CD4-positive, alpha-beta T cell treated with Interleukin-15 for 4 hours (primary cell): ENCODE measurements at places on chromosomes 12 and 14.

DNA sequence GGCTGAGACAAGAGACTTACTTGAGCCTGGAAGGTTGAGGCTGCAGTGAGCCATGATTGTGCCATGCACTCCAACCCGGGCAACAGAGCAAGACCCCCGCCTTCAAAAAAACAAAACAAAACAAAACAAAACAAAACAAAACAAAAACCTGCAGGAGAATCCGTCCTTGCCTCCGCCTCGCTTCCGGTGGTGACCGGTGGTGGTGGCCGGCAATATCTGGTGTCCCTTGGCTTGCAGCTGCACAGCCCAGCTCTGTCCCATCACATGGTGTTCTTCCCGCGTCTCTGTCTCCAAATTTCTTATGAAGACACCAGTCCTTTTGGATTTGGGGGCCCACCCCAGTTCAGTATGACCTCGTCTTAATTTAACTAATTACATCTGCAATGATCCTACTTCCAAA lies 10.0 kb downstream of the SMIM41 start:
- DNase-seq, result no peak

DNA sequence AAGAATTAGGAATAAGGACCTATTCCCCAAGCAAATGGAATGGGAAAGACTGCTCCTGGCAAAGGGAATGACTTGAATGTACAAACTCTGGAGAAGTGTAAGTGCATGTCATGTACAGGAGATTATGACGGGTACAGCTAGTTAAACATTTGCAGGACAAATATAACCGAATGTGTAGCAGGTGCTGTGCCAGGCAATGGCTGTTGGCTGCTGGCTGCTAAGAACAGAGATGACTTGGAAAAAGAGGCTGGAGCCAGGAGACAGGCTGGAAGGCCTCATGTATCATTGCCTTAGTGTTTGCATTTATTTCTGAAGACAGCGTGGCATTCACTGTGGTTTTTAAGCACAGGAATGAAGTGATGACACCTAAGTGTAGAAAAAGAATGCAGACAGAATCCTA lies 136.8 kb downstream of the TTC8 start:
- DNase-seq, result no peak

DNA sequence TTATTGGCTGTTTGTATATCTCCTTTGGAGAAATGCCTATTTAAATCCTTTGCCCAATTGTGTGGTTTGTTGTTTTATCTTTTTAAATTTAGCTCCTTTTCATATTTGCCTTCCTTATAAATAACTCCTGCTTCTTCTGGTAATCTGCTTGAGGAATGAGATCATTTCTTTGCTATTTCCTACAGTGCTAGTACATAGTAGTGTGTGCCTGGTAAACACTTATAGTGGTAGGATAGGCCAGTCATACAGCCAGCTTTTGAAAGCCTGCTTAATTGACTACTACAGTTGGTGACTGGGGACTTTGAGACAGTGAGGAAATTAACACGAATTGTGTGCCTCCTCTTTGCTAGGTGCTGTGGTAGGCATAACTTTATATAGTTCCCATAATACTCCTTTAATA lies 68.7 kb downstream of the BORCS5 start:
- DNase-seq, result no peak

DNA sequence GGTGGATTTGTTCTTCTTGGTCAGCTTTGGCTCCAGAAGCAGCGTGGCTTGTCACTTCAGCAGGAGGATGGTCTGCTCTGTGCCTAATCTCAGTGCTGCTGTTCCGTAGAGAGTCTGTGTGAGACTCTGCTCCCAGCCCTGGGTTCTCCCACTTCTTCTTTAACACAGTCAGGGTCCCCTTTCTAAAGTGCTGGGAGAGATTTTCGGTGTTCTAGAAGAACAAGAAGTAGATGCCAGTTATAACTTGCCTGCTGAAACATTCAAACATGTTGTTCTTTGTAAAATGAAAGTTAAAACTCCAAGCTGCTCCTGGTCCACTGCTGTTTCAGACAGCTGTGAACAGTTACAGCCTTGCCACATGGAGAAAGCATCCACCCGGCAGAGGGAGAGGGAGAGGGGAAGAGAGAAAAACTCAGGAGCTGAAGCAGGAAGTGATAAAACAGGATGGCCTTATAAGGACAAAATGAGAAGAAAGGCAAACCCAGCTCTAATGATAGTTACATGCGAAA lies 55.2 kb upstream of the CERS5 start:
- peak; percentile 25 for DNase-seq

- DNase-seq, result no peak
Measured at GRCh38 chr14:54194501-54194900, 202.3 kb upstream of the CDKN3 start.

DNA sequence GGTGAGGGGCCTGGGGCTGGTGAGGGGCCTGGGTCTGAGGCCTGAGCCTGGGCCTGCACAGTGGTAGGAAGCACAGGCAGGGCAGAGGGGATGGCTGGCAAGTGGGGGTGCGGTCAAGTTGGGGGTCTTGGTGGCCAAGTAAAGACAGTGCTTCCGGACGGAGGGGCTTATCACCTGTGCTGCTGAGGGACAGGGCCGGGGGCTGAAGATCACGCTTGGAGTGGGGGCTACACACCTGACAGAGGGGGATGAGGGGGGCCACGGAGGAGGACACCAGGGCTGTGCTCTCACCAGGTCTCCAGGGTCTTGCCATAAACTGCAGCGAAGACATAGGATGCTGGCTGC lies 12.2 kb downstream of the TEDC1 start:
- DNase-seq, result no peak

DNA sequence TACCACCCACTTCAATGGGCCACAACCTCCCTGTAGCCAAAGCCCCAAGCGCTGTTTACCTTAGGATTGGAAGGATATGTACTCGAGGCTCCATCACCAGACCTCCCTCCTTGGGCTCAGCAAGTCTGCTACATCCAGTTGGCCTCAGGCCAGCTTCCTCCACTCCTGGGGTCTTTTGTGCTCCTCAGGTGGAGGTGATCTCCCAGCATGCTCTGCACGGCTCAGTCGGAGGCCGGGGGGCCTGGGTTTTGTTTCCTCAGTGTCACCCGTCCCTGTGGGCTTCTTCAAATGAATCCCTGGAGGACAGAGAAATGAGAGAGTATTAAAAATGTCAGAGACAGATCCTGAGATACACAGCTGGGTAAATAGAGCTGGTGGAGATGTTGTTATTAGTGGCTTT lies 723.1 kb upstream of the TBX3 start:
- DNase-seq, result no peak

DNA sequence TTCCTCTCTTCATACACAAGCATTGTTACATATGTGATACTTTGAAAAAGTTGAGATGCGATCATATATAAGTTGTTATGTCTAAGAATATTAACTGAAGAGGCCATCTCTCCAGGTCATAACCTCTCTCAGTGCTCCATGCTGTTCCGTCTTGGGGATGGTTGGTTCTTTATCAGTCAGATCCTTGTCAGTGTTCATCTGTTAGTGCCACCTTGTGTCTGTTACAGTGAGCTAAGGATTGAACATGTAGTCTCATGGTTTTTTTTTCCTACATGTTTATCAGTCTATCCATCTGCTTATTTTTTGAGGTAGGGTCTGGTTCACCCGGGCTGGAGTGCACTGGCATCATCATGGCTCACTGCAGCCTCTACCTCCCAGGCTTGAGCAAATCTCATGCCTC lies 30.5 kb downstream of the EP400 start:
- no peak for DNase-seq

- no peak for DNase-seq
Measured at GRCh38 chr12:79156846-79157463, 292.4 kb downstream of the SYT1 start.

GRCh38 chr12:3250576-3250975 lies 173.4 kb downstream of the TSPAN9 start:
- DNase-seq, result no peak
